M059J (cell line): ENCODE measurements at places on chromosomes 6 and 20. TPM values are rescaled to one million over a fixed set of nuclear protein-coding genes. Genes with fewer than 3 reads are reported as not detected.

The MED23 gene
- 21.6 and 35.0 TPM in 2 replicates for total RNA-seq

The COL9A3 gene
- total RNA-seq = 0.17 TPM in 1 of 2 replicates, not detected in the other

The FOXA2 gene
- not detected in 2 replicates for total RNA-seq

The CFB gene
- 7.8 and 8.4 TPM in 2 replicates for total RNA-seq

The SIRPD gene
- total RNA-seq = not detected in 2 replicates

The SLPI gene
- total RNA-seq = 0.30 TPM in 1 of 2 replicates, not detected in the other

The FAM184A gene
- 0.79 and 5.4 TPM in 2 replicates for total RNA-seq

The PRR18 gene
- not detected in 2 replicates for total RNA-seq
